Activated CD4-positive, alpha-beta T cell treated with anti-CD3 and anti-CD28 coated beads, Interleukin-2, Interleukin-4, amounts not matched to agents 100 ng/mL and 50 ng/mL, durations not matched to agents 16 hours and 8 hours (primary cell): ENCODE measurements at places on chromosomes 11 and 22.

DNA sequence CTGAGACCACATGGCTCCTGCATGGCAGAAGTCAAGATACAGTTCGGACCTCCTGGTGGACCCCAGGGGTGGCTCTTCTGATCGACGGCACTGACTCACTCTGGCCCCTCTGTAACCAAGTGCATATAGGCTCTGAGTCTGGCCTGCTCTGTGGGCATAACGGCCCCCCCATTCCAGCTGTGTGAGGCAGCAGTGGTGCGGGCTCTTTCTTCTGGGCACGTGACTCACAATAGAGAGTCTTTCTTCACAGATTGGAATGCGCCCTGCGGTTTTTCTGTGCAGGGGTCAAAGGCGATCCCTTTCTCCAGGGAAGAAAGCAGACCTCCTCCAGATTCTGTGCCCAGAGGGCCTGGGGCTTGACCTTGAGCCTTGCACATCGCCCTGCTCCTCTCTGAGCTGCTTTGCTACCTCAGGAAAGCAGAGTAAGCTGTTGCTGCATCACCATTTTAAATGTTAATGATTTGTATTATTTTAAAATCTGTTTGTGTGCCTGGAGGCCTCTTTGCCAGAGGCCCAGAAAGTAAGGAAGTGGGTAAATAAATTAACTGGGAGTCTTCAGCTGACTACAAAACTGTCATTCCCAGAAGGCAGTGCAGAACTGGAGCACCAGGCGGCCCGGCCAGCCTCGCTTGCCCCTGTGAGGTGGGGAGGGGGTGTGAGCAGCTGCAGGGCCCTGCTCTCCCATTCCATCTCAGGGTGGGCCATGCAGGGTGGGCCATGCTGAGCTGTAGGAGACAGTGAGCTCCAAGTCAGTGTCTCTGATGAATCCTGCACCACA lies 199.0 kb downstream of the GRIK4 start:
- DNase-seq: no peak

DNA sequence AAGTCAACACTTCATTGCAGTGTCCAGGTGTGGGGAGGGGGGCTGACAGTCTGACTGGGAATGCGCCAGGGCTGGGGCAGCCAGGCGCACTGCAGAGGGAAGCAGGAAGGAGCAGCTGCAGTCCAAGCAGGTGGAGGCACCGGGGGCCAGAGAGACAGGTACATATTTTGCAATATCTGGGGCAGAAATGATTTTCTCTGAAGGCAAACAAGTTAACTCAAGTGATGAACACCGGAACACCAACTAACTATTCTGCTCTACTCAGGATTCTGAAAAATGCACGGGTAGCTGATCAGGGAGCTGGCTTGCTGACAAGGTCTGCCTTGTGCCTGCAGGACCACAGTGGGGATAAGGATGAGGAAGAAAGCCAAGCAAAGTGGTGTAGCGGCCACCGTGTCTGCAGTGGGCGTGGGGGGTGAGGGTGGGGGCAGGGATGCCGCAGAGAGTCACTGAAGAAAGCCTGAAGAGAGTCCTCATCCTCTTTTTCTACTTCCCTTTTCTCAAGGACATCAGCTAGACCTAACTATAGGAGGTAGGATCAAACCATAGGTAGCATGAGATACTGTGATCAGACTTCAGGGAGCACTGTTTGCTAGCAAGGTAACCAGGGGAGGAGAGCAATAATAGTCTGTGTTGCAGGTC lies 83.4 kb downstream of the SCN3B start:
- DNase-seq: no peak

DNA sequence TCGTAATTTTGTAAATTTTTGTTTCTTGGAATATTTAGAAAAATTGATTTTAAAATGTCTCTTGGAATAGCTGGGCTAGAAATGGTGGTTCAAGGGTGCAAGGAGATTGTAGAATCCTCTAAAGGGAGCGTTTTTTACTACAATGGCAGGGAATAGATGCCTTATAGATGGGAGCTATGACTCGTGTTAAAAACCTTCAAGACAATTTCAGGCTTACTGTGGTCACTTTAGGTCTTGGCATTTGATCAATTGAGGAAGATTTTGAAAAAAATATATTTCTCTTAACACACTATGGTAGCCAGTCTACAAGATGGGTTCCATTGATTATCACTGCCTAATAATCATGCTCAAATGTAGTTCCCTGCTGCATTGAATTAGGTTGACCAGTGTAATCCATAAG lies 25.0 kb downstream of the METTL15 start:
- DNase-seq: no peak

GRCh38 chr22:19576460-19577421 lies 52.5 kb upstream of the CLDN5 start:
- DNase-seq: peak; percentile 81

DNA sequence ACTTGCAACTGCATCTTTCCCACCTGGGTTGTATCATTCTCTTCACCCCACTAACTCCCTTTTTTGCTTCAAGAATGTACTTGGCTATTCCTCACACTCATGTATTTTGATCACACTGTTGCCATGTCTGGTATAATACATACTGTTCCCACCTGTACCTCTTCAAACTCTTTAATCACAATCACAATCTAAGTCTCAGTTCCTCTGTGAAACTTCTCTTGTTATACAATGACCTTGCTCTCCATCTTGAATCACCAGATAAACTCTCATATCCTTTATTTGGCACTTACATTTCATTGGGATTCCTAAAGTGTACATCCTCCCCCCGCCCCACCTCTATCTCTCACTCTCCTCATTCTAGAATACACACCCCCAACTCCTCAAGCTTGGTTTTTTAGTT lies 516.0 kb upstream of the CHORDC1 start:
- no peak for DNase-seq

DNA sequence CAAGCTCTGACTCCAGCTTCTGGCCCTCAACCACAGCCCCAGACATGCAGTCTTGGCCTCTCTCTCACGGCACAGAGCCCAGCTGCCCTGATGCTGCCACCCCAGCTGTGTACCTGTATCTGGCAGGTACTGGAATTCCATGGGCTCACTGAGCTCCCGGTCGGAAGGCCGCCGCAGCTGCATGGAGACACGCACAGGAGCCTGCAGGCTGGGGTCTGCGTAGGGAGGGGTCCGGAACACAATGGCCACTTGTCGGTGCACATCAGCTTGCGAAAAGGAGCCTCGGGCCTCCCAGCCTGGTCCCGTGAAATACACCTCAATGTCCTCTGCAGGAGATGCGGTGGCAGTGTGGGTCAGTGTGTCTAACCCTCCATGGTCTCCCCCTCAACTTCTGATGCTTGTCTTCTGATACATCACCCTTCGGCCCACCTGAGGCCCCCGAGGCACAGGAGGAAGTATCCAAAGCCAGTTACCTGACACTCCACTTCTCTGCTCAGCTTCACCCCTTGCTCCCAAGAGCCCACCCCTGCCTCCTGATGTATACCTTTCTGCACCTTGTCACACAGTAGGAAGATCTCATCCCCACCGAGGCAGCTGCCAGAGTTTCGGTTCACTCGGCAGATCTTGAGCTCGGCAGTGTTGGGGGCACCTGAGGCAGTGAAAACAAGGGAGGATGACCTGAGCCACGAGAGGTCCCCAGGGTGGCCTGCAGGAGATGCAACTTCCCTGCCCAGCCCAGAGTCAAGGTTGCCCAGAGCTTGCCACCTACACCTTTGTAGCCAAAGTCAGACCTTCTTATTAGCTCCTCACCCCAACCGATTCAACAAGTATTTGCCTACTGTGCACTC lies 4.3 kb downstream of the RELA start:
- no peak for DNase-seq

DNA sequence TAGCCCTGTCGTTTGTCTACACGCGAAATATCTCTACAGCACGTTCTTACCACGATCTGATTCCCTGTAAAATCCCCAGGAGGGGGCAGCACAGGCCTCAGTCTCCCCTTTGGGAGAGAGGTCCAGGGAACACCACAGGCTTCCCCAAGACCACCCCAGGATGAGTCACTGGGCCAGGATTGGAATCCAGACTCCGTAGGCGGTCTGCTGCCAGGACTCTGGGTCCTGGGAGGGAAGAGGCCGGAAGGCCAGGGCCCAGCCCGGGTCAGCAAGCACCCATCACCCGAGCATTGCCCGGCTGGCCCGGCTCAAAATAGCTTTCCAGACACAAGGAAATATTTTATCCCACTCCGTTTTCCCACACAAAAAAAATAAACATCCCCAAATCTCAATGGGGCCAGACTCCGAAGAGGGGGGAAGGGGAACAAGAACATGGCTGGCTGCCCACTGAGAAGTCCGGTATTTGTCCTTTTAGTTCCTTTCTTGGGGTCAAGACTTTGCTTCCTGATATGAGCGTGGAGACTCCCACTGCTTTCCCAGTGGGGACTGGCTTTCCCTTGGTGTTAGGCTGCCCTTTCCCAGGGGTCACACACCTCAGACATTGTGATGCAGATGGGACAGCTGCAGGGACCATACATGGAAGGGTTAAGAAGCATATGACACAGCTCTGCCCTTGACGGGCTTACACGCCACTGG lies 91.3 kb downstream of the LRRC32 start:
- no peak for DNase-seq
